Activated CD4-positive, alpha-beta T cell treated with anti-CD3 and anti-CD28 coated beads, Interleukin-2, amount 50 U/mL, for 24 hours (primary cell): ENCODE measurements at places on chromosomes 2 and 18.

GRCh38 chr2:156182132-156182531 lies 150.4 kb downstream of the NR4A2 start:
- no peak for DNase-seq

DNA sequence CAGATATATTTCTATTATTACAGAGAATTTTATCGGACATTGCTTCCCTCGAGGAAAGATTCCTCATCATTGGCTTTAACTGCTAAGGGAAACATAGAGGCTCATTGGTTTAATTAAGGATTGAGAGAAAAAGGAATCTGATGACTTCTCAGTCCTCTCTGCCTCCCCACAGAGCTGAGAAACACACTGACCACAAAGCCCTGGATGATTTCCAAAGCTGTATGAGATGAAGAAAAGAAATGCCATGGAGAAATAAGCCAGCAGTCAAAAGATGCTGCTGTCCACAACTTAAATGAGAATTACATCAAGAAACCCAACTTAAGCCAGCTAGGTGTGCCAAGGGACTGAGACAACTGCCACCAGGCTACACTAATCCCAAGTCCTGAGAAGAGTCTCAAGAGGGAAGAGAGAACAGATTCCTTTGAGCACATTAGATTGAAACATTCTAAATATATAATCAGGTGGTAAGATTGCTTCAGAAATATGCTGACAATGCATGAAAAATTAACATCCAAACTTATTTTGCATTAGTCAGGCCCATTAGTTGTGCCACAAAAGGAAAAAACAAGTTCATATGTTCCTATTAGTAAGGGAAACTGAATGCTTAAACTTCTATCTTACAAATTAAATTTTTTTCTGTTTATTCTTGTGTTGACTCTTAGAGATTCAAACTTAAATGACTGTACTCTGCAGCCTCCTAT lies 308.1 kb upstream of the CYRIA start:
- DNase-seq = no peak

DNA sequence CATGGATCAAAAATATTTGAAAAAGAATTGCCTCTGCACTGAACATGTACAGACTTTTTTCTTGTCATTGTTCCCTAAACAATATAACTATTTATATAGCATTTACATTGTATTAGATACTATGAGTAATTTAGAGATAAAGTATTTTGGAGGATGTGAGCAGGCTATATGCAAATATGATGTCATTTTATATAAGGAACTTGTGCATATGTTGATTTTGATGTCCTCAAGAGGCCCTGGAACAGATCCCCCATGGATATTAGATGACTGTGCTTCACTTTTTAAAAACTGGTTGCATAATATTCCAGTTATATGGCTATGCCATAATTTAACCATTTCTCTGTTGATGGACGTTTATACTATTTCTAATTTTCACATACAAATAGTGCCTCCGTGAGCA lies 16.5 kb downstream of the LCLAT1 start:
- no peak for DNase-seq

GRCh38 chr2:19709553-19709952 lies 192.2 kb downstream of the TTC32 start:
- no peak for DNase-seq

DNA sequence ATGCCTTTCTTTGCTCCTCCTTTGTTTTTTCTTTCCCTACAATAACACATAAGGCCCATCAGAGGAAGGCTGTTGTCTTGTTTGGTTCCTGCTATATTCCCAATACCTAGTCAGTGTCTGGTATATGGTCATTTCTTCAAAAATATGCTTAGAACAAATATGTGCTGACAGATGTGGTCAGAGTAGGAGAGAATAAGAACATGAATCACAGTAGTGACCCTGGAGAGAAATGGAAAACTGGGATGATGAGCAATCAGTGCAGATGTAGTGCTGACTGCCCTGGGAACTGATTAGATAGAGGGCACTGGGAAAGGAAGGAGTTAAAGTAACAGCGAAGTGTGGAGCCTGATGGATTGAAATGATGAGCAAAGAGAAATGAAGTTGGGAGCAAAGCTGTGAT lies 189.4 kb upstream of the LHCGR start:
- DNase-seq = no peak
